ENCODE measurements at places on chromosomes 5 and 9.

DNA sequence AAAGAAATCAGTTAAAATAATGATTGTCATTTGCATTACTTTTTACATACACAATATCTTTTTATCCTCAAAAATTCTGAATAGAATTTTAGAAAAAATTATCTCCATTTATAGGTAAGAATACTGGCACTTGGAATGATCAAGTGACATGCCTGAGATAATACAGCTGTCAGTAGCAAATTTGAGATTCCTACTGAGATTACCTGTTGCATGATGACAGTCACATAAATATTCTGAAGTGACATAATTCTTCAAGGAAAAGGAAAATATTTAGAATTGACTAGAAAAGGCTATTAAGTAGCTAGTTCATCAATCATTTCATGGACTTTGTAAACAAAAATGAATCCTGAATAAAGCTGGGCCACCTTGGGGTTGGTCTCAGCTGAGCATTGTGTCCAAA lies 15.2 kb upstream of the ENC1 start:
- DNase-seq = no peak

- no peak for DNase-seq
These were observed 42.7 kb downstream of the UGCG start for GRCh38 chr9:111939322-111939721.

- no peak for DNase-seq
These were observed 29.0 kb upstream of the MYORG start for GRCh38 chr9:34405719-34406118.

- no peak for DNase-seq
These were observed 24.1 kb upstream of the CDH9 start for GRCh38 chr5:27062451-27062850.

DNA sequence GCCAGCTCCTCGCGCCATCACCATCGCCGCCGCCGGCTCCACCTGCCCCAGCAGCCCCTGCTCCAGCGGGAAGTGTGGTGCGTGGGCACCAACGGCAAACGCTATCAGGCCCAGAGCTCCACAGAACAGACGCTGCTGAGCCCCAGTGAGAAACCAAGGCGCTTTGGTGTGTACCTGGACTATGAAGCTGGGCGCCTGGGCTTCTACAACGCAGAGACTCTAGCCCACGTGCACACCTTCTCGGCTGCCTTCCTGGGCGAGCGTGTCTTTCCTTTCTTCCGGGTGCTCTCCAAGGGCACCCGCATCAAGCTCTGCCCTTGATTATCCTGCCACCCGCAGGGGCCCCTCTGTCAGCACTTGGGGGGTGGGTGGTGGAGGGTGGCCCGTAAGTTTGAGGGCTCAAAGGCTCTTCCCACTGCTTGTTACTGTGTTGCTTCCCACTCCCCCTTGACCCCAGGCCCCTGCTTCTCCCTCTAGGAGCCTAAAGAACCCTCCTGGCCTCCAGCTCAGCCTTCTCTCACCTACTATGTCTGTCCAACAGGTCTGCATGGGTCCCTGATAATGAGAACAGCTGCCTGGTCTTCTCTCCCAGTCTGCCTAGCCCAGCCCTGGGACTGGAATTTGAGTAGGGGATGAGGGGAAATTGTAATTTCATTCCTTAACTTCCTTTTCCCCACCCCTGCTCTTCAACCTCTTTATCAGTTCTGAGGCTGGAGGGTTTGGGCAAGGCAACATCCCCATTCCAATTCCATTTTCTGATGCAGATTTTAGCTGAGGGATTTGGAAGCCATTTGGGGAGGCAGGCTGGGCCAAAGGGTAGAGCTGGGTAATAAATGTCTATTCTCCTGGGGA lies 9.0 kb downstream of the RACK1 start:
- no peak for DNase-seq
